ENCODE measurements at places on chromosomes 11 and 22.

DNA sequence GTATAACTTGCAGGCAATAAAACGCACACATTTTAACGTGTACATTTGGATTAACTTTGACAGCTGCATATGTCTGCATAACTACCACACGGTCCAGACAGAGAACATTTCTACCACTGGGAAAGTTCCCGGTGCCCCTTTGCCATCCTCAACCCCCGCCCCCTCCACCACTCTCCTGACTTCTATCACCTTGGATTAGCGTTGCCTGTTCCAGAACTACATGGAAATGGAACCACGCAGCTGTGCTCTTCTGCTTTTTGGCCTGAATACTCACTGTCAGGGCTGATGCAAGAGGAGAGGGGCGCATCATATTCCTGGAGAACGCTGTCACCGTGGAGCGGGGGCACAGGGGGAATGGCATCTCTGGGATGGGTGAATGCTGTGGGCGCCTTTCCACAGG lies 62.1 kb downstream of the LRP5 start:
- DNase-seq = no peak

DNA sequence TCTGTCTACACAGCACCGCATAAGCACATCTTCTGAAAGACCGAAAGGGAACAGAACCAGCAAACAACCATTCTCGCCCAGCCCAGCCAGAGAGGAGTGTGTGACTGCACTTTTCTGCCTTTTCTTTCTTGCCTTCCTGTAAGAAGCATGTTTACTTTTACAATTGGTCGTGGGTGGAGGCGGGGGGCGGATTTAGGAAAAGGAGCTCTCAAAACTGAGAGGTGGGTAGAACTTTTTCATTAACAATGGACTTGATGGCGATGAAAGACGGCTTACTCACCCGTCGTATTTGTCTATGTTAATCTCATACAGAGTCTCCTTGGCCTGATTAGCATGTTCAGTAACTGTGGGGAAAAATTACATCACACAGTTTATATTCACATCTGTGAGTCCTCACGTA lies 27.2 kb downstream of the CERK start:
- peak; percentile 94 for DNase-seq

DNA sequence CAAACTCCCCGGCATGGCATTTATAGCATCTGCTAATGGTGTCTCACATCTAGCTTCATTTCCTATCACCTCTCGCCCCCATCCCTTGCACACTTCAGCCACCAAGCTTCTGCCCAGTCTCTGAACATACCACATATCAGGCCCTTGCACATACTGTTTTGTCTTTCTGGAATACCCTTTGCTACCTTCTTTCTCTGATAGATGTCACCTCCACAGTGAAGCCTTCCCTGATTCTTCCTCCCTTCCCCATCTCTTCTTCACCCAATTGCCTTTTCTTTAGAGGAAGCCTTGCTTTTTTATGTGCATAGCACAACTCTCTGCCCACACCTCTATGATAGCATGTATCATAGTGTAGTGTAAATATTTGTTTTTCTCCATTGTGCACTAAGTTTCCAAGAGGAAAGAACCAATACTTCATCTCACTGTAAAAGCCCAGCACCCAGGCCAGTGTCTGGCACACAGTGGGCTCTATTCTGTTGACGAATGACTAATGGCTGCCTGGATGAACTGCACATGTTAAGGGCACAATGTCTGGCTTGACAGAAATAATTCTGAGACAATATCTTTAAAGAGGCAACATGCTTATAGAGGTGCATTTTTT lies 27.8 kb downstream of the P4HA3 start:
- DNase-seq = peak; percentile 46

DNA sequence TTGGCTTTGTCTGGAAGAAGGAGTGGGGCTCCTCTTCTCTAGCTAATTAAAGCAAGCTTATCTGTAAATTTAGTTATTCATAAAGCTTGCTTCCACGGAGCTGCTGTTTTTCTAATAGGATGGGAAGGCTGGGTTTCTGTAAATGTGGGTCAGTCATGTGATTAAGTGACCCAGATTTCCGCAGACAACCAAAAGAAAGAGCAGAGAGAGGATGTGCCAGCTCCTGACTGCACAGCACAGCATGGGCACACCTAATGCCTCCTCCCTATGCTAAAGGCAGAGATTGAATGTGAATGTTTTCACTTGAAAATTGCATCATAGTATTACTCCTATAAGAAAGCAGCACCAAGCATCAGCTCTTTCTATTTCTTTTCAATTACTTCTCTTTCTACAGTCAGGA lies 160.2 kb downstream of the FAT3 start:
- no peak for DNase-seq

DNA sequence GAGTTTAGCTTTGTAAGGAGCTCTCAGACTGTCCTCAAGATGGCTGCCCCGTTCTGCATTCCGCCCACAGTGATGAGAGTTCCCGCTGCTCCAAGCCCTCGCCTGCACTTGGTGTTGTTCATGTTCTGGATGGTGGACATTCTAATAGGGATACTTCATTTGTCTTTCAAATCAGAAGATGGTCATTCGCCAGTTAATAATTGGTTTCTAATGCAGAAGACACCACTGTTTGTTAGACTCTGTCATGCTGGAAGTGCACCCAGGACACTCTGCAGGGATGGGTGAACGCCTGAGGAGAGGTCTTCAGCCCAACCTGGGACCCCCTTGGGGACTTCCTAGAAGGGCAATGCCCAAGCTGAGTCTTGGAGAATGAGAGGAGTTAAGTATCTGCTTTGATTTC lies 836.4 kb downstream of the TBC1D22A start:
- no peak for DNase-seq

- DNase-seq = no peak
Measured at GRCh38 chr22:44102856-44103255, 77.9 kb upstream of the PARVG start.

DNA sequence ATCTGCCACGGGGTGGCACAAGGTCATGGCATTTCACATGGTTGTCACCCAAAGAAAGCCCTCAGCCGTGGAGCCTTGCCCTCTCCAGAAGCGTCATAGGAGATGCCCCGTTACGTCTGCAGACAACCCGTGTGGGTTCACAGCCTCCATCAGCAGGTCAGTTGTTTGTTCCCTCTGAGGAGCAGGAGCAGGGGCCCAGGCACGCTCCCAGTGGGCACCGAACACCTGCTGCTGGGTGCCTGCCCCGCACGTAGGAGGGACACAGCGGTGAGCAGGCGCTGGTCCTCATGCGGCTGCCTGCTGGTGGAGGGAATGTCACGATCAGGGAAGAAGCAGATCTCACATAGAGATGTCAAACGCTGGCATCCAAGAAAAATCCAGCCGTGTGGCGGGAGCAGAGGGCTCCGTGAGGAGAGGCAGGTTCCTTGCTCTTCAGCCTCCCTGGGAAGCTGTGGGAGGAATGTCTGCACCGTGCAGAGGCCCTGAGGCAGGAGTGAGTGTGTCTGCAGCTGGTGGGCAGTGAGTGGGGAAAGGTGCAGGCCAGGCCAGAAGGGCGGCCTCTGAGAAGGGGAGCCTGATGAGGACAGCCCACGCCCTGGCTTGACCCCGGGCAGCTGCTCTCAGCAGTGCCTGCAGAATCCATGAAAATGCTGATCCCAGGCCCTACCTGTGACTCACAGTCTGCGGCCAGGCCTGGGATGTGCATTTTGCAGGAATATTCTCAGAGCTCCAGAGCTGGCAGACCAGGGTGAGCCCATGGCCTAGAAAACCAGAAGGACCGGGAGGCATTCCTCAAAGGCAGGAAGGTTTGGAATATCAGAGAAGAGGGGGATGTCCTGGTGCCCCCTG lies 36.4 kb upstream of the TH start:
- DNase-seq = no peak

GRCh38 chr11:46120346-46121300 lies 631 bp downstream of the PHF21A start:
- peak; percentile 55 for DNase-seq

DNA sequence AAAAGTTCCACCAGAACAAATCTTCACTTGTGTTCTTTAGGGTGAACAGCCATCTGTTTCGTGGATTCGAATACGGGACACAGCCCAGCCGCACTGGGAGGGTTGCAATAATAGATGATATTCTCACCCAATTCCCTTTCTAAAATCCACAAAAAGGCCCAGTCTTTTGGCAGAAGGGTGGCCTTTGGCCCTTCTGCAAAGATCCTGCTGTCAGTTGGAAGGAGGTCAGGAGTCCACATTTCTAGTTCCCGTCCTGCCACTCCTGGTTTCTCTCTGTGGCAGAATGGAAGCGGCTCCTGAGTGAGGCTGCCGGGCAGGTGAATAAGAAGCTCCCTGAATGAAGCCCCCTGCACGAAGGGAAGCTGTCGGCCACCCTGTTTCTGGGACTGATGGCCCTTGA lies 11.2 kb upstream of the LINC01488 start:
- no peak for DNase-seq

DNA sequence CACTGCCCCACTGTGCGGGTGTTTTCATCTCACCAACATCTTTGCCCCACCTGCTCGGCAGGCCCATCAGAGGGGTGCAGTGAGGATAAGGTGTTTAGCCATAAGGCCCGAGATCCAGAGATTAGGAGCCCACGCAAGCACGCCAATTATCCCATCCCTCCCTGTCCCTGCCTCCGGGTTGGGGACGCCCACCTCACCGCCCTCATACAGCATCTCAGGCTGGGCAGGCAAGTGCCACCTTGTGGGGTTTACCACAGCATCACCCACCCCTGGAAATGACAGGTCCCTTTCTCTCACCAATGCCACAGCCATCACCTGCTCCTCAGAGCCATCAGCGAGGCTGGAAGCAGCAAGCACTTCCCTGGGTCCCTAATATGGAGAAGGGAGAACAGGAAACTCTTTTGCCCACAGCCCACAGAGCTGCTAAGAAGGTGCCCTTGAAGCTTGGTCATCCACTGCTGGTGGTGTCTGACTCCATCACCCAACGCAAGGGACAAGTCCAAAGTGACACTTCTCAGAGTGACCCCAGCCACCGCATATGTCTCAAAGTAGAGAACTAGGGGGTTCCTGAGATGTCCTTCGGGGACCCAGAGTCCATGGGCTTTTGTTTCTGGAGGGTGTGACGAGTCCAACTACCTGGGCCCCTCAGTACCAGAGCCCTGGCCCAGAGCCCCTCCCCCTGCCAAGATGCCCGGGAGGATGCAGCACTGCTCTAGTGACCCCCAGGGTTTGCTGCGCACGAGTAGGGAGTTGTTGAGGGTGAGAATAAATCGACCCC lies 15.8 kb downstream of the VPS37C start:
- no peak for DNase-seq

GRCh38 chr11:12386745-12387144 lies 9.4 kb downstream of the PARVA start:
- no peak for DNase-seq

DNA sequence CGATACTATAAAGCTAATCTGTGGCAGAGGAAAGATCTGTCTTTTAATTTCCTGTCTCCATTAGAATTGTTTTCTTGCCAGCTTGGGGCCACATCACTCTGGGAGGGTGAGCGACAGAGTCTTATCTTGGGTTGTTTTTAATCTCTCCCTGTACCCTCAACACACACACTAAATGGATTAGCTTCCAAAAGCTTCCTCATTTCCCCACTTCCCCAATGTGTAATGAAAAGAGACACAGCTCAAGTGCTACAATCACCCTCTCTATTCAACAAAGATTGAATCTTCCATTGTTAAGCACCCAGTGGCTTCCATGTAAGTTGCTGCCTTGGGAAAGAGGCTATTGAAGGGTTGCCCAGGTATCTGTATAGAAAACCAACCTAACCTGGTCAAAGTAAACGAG lies 6.1 kb upstream of the ASCL3 start:
- DNase-seq = no peak

- DNase-seq = no peak
Measured at GRCh38 chr22:47841156-47841555, 1078.7 kb downstream of the TBC1D22A start.

DNA sequence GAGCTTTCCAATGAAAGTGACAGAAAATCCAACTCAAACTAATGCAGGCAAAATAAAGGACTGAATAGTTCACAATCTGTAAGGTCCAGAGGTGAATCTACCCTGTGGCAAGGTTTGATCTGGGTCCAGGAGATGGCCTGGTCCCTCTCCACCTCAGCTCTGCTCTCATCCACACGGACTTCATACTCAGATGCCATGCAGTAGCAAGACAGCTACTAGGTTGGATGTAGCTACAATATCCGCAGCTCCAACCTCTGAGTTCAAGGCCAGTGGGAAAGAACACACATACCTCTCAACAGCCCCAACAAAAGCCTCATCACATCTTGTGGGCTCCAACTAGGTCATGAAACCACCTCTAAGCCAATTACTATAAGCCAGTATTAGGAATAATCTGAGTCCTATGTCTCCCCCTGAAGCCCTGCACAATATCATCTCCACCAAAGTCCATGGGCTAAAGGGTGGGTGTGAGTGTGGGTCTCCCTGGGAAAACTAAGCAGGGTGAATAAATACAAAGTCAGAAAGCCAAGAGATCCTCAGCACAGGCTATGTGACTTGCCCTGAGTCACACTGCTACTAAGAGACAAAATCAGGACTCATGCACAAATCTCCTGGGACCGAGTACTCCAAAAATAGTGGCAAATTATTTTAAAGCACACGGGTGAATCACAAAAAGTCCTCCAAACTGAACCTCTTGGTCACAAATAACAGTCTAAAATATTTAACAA lies 78.8 kb downstream of the LARGE1 start:
- no peak for DNase-seq

GRCh38 chr11:33860926-33861325 lies 30.9 kb downstream of the LMO2 start:
- no peak for DNase-seq

- DNase-seq = peak; percentile 8
Measured at GRCh38 chr22:42856179-42856864, 751 bp downstream of the ARFGAP3 start.

DNA sequence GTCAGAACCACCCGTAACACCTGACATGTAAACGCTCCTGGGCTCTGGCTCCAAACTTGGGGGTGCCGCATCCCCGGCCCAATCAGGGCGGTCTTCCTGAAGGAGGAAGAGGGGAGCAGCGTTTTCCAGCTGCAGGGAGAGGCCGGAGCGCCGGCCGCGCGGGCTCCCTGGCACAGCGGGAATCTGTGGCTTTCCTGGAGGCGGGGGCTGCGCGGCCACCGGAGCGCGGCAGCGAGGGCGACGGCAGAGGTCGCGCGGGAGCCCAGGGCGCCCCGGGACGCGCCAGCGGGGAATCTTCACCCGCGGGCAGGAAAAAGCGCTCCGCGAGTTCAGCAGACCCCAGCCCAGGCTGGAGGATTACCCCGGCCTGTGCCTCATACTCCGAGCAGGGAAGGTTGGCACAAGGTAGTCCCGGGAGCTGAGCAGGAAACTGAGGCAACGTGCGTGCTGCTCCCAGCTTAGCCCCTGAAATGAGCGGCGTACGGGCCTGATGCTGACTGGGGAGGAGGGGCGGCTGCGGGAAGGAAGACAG lies 600 bp upstream of the ESAM start:
- no peak for DNase-seq

All from bronchial epithelial cell (primary cell).